ENCODE measurements at places on chromosomes 13 and 19.

- DNase-seq: no peak
Measured at GRCh38 chr13:95059306-95059705, 241.9 kb downstream of the ABCC4 start.

GRCh38 chr13:40422588-40423235 is 243.7 kb downstream of the FOXO1 start:
- no peak for DNase-seq

DNA sequence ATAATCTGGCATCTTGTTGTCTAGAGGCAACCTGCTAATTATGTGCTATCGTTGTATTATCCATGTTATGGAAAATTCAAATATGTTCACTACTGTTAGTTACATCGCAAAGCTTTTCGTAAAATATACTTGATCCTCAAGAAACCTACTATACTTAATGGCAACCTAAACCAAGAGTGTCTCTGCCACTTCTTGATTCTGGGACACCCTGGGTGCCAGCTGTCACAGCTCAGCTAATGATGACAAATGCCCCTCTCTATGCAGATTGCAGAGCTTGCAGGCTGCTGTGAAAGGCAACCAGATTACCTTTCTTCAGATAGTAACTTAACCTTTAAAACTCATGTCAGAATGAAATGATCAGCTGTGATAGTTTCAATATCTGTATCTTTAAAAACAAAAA is 8.9 kb upstream of the MAB21L1 start:
- no peak for DNase-seq

GRCh38 chr19:14377883-14378328 is 3.3 kb upstream of the ADGRE5 start:
- DNase-seq: peak; percentile 17

DNA sequence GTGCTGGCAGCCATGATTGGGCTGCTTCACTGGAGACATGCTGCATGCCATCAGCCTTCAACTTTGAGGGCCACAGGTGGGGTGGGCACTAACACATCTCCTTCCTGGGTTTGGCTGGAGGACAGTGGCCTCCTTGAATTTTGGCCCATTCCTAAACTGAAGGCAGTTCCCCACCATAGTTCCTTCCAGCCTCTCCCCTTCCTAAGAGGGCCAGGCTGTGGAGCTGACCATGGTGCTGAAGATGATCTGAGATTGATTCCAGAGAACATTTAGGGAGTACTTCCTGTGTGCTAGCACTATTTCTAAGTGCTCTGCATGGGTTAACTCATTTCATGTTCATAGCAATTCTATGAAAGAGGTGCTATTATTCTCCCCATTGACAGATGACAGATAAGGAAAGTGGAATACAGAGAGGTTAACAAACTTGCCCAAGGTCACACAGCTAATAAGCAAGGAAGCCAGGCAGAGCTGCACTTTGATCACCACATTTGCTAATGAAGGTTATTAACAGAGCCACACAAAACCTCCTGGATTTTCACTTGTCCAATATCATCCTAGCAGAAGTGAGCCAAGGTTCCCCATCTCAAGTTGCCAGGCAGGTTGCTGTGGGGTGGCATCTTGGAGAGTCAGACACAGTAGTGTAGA is 175.3 kb downstream of the ZIC5 start:
- no peak for DNase-seq

- DNase-seq: no peak
Measured at GRCh38 chr19:35911790-35912189, 3.7 kb upstream of the TYROBP start.

- DNase-seq: no peak
Measured at GRCh38 chr19:46812977-46813838, 24.8 kb upstream of the SLC1A5 start.

DNA sequence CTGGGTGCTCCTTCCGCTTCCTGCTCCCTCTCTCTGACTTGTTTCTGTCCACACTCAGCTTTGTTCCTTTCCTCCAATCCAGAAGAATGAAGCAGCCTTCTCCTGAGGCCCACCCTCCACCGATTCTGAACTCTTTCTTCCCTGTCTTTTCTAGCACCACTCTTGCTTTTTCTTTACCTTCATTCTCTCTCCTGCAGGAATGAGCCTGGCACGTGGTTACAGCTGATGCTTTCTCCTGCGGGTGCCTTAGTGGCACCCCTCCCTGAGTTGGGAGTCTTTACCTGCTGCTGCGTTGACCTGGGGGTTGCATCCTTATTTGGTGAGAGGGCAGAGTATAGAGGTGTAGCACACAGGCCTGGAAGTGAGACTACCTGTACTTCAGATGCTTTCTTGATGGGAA is 6.2 kb downstream of the UBAC2 start:
- DNase-seq: no peak

- no peak for DNase-seq
Measured at GRCh38 chr19:28221736-28222135, 991.2 kb downstream of the UQCRFS1 start.

GRCh38 chr19:5037936-5038335 is 69.0 kb downstream of the KDM4B start:
- no peak for DNase-seq

DNA sequence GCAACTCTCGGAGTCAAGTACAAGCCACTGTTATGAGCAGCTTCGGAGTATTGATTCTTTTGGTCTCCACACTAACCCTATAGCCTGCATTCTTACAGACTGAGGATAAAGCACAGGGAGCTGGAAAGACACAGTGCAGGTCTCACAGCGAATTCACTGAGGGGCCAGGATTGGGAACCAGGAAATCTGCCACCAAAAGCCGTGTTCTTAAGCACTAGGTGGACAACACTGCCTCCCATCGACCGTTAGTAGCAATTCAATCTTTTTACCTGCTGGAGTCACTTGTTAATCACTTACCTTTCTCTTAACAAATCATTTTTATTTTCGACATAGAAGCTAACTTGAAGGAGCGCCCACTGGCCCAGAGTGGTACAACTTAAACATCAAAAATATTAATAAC is 6.3 kb downstream of the PMIS2 start:
- DNase-seq: peak; percentile 56

DNA sequence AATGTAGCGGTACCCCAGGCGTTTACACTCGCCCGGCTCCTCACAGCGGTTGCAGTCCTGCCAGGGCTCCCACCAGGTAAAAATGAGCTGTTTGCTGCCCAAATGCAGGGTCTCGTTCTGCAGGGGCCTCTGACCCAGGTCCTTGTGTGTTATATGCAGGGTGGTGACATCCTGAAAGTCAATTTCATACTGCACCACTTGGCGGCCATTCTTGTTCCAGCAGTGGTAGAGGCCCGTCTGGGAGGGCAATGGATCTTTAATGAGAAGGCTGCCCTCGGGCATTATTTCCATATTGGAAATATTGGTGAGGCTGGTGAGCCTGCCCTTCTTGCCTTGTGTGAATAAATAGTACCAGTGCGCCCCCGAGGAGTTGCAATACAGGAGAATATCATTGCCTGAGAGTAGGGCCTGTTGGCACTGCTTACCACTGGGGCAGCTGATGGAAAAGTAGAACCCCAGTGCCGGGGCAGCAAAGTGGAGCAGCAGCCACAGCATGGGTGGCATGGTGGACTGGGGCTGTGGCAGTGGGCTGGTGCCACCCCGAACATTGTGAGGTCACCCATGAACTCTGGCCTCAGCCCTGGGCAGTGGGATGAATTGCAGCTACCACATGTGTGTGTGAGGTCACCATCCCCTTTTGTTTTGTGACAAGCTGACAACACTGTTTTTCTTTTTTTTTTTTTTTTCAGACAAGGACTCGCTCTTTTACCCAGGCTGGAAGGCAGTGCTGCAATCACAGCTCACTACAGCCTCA is at the start of gene FAM187B:
TSS of gene FAM187B (minus strand) at position 563 of the 754 bp plus-strand sequence. CDS start at position 504, 59 bp downstream.
- no peak for DNase-seq

DNA sequence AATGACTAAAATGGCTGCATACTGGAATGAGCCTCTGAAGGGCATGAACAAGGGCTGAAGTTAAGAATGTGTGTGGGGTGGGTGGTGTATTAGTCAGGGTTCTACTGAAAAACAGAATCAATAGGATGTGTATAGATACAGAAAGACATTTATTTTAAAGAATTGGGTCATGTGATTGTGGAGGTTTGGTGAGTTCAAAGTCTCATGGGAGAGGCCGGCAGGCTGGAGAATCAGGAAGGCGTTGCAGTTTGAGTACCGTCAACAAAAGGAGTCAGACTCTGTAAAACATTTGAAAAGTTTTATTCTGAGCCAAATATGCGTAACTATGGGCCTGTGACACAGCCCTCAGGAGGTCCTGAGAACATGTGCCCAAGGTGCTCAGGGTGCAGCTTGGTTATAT is 24.5 kb upstream of the CYSLTR2 start:
- no peak for DNase-seq

- no peak for DNase-seq
Measured at GRCh38 chr19:16268676-16269319, 55.8 kb upstream of the KLF2 start.

DNA sequence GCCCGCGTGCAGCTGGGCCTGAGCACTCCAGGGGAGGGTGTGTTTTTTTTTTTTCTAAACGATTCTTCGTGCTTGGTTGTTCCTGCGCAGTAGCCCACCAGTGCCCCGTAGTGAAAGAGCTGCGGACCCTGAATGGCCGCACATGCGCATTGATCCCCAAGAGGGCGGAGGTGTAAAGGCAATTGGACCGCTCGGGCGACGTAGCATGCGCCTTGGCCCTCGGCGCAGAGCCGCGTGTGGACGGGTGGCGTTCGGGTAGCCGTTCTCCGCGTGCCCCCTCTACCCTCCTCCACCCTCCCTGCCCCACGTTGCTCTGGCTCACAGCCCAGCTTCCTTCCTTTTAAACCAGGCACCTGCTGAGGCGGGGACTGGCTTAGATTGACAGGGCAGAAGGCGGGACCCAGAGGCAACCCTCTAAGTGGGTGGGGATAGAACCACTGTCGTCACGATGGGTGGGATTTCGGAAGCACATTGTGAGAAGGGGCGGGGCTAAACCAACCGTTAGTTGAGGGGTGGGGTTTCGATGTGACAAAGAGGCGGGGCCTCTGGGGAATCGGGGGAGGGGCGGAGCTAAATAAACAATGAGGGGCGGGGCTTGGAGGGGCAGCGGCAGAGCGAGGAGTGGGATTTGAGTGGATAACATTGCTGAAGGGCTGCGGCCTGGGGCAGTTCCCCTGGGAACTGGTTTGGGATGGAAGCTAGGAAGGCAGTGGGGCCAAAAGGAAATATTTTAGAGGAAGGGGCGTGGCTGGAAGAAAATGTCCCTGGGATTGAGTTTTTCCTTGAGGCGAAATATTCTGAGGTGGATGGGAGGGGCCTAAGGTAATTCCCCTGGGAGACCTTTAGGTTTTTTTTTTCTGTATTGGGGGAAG is 543 bp upstream of the NUP62 start:
- DNase-seq: peak; percentile 94

- DNase-seq: no peak
Measured at GRCh38 chr19:41531438-41532311, 44.3 kb upstream of the CEACAM21 start.

GRCh38 chr13:71285700-71286099 is 581.3 kb downstream of the DACH1 start:
- no peak for DNase-seq

- DNase-seq: no peak
Measured at GRCh38 chr13:114166381-114167131, 12.5 kb upstream of the CFAP97D2 start.

DNA sequence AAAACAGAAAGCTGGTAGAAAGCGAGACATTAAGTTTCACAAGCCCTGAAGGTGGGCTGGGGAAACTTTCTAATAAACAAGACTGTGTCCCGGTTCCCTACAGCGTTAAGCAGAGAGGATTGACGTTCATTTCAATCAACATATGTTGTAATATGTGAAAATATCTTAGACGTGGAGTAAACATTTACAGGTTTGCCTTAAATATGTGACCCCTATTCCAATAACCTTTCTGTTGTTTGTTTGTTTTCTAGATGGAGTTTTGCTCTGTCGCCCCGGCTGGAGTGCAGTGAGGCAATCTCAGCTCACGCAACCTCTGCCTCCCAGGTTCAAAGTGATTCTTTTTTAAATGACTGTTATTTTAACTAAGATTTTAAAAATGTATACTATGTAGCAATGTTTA is 526.2 kb downstream of the SUCLA2 start:
- no peak for DNase-seq
